AG08396 (cell line): ENCODE measurements at places on chromosomes 6 and 20.

- DNase-seq: no peak
Measured at GRCh38 chr6:81812401-81812800, 59.9 kb upstream of the TENT5A start.

DNA sequence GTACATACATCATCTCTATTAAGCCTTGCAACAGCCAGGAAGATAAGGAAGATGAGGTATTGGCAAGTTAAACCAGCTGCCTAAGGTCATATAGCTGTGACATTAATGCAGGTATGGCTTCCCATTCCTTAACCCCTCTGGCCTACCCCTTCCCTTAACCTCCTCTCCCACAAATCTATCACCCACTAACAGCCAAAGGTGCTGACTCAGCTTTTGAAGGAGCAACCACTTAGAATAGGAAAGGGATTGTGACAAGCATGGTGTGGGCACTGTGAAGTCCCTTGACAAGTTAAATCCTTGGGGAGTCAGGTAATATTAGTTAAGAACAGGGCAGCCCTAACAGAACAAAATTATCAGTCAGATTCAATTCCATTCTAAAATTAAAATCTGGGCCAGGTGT is 5.4 kb upstream of the SH3BGRL2 start:
- DNase-seq: no peak

DNA sequence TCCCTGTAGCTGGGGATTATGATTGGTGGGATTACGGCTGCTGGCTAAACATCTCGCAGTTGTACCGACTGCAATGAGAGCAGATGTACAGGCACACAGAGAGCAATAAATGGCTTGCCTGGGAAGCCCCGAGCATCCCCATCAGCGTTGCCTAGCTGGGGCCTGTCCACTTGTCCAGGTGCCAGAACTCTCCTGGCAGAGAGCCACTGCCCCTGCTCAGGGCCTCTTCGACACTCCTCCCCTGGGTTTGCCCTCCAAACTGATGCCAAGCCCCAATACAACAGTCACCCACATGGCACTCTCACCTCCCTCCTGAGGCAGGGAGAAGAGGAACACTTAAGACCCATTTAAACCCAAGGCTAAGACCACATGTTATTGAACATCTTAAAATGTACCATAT is 715.1 kb downstream of the PTPRT start:
- DNase-seq: no peak

DNA sequence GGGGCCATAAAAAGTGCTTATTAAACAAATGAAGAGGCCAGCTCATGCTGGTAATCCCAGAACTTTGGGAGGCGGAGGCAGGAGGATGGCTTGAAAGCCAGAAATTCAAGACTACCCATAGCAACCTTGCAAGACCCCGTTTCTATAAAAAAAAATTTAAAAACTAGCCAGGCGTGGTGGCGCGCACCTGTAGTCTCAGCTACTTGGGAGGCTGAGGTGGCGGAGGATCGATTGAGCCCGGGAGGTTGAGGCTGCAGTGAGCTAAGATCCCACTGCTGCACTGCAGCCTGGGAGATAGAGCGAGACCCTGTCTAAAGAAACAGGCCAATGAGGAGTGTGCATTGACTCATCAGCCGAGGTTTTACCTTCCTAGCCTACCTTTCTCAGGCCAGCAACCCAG is 15.2 kb downstream of the NPEPL1 start:
- DNase-seq: no peak

DNA sequence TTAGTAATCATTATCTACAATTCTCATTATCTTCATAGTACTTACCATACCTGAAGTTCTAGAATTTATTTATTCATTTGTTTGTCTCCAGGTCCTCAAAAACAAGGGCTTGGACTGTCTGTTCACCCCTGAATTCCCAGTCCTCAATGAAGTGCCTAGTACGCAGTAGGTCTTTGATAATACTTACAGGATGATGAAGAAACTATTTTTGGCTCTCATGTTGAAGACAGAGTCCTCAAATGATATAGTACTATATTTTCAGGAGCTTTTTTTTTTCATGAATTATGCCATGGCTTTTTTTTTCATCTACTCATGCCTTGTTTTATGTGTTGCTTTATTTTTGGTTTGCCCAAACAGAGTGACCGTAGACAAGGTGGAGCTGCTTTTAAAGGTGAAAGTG is 66.5 kb downstream of the NDUFAF5 start:
- no peak for DNase-seq

- DNase-seq: no peak
Measured at GRCh38 chr20:56929606-56930005, 300.5 kb downstream of the TFAP2C start.

DNA sequence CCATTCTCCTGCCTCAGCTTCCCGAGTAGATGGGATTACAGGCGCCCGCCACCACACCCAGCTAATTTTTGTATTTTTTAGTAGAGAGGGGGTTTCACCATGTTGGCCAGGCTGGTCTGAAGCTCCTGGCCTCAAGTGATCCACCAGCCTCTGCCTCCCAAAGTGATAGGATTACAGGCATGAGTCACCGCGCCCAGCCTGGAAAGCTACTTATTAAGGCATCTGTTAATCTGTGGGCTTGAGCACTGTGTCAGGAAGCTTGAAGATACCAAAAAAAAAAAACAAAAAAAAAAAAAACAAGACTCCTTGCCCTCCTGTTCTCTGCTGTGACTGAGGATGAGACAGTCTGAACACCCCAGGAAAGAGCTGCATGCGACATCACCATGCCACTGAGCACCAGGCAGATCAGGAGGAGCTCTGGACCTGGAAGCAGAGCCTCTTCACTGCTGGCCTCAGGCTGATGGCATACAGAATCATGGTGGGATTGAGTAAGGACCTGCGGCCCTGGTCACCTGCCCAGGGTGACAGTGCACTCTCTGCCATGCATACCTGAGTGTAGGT is 166.5 kb upstream of the SNX9 start:
- no peak for DNase-seq

GRCh38 chr20:57455386-57455785 is 64.2 kb downstream of the RBM38 start:
- DNase-seq: no peak

GRCh38 chr6:7636151-7636550 is 46.2 kb downstream of the SNRNP48 start:
- DNase-seq: no peak

- no peak for DNase-seq
Measured at GRCh38 chr20:10652660-10653261, 21.0 kb downstream of the JAG1 start.

DNA sequence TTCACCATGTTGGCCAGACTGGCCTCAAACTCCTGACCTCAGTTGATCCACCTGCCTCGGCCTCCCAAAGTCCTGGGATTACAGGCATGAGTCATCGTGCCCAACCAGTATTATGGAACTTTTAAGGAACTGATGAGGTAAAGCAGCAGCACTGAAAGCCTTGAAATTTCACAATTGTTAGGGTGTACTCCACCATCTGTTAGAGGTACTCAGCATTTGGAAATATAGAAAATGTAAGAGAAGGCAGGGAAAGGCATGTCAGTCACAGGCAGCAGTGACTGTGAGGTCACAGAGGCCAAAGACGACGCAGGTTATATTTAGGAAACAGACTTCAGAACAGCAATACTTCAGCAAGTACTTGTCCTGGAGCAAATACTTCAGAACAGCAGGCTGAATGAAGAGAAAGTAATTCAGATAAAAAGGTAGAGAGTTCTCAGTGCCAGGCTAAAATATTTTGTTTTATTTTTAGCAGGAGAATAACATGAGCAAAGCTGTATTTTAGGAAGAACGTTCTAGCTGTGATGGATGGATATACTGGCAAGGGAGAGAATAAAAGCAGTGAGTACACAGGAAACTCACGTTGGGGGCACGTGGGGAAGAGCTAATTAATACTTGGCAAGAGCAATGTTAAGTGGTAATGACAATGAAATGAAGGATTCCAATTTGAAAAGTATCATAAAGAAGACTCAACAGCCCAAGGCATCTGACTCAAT is 67.2 kb downstream of the DTNBP1 start:
- no peak for DNase-seq

- DNase-seq: peak; percentile 98
Measured at GRCh38 chr6:19836799-19837510, at the start of gene ID4. TSS of gene ID4 (plus strand) at chr6:19837370. CDS start at chr6:19837755, 385 bp downstream.

DNA sequence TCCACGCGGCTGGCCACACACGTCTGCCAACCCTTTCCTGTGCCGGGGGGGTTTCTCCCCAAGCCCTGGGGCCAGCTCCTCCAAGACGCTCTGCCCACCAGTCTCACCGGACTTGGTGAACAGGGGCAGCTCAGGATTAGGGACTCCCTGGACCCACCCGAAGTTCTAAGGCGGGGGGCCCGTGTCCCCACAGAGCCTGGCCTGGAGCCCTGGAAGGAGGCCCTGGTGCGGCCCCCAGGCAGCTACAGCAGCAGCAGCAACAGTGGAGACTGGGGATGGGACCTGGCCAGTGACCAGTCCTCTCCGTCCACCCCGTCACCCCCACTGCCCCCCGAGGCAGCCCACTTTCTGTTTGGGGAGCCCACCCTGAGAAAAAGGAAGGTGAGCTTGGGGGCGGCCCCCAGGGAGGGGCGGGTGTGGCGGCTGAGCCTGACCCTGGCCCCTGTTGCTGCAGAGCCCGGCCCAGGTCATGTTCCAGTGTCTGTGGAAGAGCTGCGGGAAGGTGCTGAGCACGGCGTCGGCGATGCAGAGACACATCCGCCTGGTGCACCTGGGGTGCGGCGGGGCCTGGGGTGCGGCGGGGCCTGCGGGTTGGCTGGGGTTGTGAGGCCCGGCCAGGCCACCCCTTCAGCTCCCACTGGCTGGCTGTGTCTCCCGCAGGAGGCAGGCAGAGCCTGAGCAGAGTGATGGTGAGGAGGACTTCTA is 2.3 kb downstream of the SLC2A4RG start:
- peak; percentile 14 for DNase-seq

DNA sequence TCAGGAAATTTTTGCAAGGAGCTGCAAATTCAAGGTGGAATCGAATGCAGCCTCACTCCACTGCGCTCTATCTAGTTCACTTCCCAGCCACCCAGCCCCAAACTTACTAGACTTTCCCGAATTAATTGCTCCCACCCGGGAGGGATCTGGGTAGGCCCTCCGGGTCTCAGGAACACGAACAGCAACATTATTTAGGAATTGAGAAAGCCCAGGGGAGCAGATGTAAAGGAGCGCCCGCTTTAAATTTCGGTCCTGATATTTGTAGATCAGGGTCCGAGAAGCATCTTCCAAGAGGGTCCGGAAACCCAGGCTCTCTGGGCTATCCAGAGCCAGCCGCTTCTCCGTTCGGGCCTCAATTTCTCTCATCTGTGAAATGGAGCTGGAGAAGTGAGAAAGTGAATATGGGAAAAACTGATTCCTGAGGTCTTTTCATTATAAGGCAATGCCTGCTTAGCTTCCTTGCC is 490 bp upstream of the ID1 start:
- DNase-seq: no peak

- DNase-seq: no peak
Measured at GRCh38 chr20:11375335-11375734, 542.4 kb upstream of the BTBD3 start.

DNA sequence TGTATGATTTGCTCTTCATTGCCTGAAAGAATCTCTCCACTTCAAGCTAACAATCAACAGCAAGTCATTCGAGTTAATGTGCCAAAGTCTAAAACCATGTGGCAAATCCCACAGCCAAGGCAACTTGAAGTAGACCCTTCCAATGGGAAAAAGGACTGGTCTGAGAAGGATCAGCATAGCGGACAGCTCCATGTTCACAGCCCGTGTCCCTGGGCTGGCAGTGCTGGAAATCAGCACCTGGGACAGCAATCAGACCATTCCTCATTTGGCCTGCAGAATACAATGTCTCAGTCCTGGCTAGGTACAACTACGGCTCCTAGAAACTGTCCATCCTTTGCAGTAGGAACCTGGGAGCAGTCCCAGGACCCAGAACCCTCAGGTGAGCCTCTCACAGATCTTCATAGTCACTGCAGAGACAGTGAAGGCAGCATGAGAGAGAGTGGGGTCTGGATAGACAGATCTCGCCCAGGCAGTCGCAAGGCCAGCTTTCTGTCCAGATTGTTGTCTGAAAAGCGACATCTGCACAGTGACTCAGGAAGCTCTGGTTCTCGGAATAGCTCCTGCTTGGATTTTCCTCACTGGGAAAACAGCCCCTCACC is 1.1 kb downstream of the GJA10 start:
- peak; percentile 74 for DNase-seq

DNA sequence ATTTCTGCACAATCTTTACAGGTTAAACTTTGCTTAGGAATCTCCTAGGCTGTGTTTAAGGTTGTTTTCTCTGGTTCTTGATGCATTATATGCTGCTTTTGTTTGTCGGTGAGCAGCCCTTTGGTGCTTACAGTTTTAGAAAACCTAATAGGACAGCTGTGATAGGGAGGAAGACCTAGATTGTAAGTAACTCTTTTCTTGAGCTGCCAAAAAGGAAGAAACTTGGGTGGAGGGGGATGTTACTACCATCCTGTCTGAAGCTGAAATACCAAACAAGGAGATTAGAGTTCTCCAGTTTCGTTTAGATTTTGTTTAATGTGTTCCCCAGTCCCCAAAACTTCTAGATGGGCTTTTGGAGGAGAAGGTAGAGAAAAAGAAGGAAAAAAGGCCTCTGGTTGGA is 72.0 kb downstream of the ANKS1A start:
- no peak for DNase-seq

DNA sequence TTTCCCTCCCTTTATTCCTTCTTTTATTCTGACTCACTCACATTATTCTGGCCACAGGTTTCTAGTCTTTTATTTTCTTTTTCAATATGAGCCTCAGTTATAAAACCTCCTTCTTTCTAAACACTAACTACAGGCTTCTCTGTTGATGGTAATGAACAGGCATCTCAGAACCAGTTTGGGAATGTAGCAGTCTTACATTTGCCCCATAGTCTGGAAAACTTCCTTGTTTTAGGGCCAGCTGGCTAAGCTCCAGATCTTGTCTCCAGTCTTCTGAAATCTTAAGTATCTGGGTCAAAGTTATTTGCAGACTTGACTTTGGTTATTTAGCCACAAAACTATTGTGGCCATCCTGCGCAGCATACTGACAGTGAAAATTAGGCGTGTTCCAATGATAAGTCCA is 97.0 kb upstream of the MAN1A1 start:
- DNase-seq: peak; percentile 17

DNA sequence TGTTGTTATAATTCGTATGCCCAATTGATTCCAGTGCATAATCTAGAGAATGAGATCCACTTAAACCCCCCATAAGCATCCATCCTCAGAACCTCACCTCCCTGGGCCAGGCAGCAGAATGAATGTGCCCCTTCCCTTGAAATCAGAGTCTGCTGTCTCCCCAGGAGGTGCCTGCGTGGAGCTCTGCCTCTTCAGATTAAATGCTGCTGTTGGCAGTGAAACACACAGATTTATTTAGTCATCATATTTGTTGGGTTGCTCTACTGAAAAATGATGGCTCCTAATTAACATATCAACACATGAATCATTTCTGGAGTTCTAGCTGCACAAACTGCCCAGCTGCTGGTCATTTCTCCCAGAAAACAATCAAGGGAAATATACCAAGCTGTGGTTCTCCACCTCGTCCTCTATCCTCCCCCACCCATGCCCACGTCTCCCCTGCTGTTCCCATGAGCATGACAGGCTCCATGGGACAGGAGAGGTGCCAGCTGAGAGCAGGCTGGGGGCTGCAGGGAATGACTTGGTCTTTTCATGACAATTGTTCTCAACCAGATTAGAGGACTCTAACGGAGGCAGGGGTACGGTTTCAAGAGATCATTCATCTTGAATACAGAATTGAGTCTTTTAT is 633.1 kb downstream of the CDH26 start:
- no peak for DNase-seq

GRCh38 chr6:45979311-45979710 is 36.3 kb downstream of the CLIC5 start:
- no peak for DNase-seq

GRCh38 chr20:6142348-6142993 is 19.6 kb upstream of the FERMT1 start:
- peak; percentile 46 for DNase-seq

GRCh38 chr20:60266177-60266823 is 308.1 kb downstream of the CDH26 start:
- no peak for DNase-seq
